ENCODE measurements at places on chromosomes 6 and 20.

- DNase-seq, result peak; percentile 20
Observed at GRCh38 chr6:48766349-48766748, 655.4 kb upstream of the PTCHD4 start.

DNA sequence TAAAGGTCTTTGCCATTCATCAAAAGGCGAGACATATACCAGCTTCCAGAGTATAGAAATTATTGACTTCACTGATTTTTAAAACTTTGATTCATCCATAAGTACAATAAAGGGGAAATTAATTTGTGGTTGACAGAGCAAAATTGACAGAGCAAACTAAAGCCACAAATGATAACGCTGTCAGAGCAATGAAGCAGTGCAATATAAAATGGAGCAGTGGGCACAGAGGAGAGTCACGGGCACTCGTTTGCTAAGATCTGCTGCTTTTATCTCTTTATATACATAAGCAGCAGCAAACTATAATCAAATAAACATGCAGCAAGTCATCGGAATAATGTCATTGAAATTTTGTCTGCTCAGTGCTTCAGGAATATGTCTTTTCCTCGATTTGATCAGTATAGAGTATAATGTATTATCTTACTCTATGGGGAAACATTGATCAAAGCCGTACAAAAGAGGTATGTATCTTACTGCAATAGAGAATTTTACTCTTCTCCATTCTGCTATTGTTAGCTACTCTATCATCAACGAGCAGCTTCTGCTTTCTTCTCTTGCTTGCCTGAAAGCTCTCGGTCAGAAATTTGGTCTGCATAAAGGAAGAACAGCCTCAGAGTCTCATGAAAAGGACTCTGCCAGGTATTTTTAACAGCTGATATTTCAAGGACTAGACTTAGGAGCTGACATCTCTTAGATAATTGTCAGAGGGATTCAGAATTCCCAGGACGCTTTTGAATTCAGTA, 546.0 kb upstream of the ARID1B start:
- DNase-seq, result no peak

GRCh38 chr6:94269256-94269655, 849.9 kb upstream of the EPHA7 start:
- no peak for DNase-seq

GRCh38 chr20:47281376-47281775, 75.1 kb downstream of the ZMYND8 start:
- no peak for DNase-seq

All from fibroblast of skin of left biceps (primary cell).